ENCODE measurements at places on chromosomes 16 and 17.

DNA sequence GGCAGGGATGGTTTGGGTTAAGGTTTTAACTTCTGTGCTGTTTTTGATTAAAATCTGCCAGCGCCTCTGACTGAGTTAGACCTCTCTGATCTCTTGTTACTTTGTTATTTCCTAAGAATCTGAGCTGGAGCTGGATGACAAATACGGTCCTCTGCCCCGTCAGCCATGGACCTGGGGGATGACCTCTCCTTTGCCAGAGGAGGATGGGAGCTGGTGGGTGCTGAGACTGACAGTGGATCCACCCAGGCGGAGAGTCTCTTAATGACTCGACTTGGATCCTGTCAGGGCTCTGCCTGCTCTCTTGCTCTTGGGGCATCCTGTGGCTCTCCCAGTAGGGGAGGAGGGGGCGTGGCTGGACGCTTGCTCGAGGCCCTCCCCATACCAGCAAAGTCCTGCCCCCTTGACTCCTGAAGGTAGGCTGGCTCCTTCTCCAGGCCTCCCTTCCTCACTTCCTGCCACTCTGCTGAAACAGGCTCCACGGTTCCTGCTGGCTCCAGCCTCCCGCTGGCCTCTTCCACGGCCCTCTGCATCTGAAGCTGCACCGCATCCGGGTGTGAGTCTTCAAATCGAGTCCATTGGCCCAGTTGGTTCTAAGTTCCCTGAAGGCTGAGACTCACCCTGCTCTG, 24.8 kb upstream of the MAP3K14 start:
- no peak for DNase-seq

GRCh38 chr17:4469552-4469951, 29.1 kb upstream of the SPNS2 start:
- no peak for DNase-seq

DNA sequence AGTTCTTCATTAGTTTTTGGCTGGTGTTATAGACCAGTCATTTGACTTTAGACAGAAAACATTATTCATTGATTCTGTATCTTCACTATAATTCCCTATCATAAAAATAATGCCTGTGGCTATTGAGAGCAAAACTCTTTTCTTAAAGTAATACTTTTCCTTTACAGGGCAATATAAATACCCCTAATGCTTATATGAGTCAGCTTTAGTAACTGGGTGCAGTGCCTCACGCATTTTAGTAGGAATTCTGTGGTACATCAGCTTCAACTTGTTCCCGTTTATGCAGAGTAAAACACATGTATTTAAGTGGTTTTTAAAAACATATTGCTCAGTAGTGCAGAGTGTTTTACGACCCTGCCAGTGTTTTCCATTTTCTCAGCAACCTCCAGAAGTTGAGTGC, 68.1 kb downstream of the SEC14L1 start:
- no peak for DNase-seq

- DNase-seq, result no peak
Observed at GRCh38 chr16:5490499-5490898, 392.9 kb upstream of the EEF2KMT start.

DNA sequence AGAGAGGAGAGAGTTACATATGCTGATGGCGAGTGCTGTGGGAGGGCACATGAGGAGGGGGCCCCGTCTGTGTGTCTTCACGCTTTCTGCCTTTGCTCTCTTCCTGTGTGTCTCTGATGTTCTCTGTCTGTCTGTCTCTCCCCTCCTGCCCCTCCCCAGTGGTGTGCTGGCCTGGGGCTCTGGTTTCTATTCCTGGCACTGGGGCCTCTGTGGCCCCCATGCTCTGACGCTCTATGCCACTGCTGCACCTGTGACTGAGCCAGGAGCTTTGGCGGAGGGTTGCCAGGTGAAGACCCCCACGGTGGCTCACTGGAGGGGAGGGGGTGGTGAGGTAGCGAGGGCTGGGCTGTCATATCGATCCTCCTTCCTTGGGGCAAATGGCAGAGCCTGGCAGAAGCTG, 24.6 kb upstream of the BRD7 start:
- DNase-seq, result no peak

DNA sequence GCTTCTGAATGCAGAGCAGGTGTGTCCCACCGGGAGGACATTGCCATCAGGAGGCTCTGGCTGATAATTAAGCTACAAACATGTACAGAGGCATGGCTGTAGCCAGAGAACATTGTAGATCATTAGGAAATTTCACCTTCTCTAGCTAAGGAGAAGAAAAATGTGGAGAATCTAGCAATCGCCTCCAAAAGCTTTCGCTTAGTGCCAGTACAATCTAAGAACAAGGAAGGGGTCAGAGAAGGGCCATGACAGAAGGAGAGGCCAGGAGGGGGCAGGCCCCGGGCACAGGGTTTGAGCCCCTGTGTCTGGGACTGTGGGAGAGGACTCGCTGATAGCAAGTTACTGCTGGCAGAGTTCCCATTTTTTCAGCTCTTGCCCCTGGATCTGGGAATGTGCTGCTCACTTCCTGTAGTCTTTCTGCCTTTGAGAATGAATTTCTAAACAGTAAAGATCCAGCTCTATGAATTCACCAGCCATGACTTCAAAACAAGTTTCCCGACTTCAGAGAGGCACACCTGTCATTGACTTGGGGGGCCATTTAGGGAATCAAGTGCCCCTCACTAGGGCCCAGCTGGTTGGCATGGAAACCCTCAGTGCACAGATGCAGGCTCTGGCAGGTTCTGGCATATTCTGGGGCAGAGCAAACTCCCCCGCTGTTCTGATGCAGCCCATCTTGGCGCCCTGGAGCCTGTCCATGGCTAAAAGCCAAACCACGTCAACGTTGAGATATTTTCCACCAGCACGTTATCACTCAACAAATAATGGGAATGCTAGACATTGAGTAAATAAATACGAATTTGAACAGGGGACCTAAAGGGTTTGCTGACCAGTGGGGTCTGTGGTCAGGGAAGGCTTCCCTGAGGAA, 59.5 kb upstream of the CACNG4 start:
- no peak for DNase-seq

- no peak for DNase-seq
Observed at GRCh38 chr17:43927060-43927864, 15.0 kb downstream of the PPY start.

DNA sequence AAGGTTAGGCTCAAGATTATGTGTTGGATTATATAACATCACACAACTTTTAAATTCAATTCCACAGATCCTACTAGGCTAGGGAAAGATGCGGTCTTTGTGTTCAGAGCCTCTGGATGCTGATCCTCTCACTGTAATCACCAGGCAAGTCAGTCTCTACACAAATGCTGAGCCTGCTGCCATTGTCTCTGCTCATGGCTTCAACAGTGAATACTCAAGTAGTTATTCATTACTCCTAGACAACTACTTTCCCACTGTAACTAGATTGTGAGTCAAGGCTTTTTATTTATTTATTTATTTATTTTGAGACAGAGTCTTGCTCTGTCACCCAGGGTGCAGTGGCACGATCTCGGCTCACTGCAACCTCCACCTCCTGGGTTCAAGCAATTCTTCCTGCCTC, 15.8 kb upstream of the NDUFAB1 start:
- DNase-seq, result no peak

DNA sequence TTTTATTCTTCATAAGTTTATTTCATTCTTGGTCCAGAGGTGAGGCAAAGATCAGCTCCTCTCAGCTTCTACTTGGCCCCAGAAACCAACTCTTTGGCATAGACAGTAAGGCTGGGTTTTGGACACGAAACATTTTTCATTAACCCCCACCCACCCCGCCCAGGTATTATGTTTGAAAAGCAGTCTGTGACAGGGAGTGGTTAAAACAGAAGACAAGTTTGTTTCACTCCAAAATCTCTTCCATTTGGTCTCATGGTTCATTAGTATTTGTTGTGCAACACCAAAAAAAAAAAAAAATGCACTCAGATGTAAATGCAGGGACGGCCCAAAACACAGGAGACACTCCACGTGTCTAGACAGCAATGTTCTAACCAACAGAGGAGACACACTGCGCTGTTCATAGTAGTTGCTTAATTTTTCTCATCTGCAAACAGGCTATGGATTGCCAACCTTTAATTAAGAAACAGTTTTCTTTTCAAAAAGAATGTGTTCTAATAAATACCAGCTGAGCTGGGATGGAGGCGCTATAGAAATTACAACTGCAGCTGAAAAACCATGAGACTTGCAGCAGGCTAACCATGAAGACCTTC, 39.8 kb upstream of the MMP2 start:
- DNase-seq, result no peak

- DNase-seq, result no peak
Observed at GRCh38 chr16:85428168-85428898, 184.8 kb upstream of the GSE1 start.

DNA sequence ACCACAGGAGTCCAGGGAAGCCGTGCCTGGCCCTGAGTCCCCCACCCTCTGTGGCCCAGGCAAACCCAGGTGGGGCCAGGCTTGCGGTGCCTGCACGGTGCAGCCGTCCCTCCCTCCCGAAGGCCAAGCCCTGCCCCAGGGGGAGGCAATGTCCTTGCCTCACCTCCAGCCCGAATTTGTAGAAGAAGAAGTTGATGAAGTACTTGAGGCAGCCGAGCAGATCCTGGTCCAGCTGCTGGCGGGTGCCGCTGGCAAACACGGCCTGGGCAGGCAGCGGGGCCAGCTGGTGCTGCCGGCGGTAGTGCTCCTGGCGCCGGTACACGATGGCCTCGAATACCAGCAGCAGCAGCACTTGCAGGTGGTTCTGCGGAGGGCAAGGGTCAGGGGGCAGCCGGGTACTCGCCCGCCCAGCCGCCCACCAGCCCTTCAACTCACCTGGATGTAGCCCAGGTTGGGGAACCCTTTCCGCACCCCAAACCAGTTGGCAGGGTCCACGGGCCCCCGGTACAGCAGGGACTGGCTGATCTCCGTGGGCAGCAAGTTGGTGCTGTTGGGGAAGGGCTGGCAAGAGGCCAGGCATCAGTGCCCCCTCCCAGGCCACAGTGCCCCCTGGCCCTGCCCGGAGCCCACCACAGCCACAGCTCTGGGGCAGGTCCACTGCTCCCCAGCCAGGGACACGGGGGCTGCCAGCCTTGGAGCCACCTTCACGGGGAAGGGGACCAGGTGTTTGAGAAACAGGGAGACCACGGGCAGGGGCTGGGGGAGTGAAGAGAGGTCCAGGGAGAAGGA, 26.1 kb downstream of the CTU2 start:
- no peak for DNase-seq

DNA sequence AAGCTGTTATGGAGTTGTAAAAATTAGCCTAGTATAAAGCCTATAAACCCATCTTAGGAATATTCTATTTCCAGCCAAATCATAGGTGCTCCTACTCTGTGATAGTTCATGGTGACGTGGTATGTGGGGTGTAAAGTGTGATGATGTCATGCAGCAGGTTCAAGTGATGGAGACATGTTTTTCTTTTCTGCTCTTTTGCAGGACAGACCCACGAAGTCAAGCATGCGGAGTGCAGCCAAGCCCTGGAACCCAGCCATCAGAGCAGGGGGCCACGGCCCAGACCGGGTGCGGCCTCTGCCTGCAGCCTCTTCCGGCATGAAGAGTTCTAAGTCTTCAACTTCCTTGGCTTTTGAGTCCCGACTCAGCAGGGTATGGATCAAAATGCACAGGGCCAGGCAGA, 87.3 kb downstream of the SPECC1 start:
- DNase-seq, result no peak

DNA sequence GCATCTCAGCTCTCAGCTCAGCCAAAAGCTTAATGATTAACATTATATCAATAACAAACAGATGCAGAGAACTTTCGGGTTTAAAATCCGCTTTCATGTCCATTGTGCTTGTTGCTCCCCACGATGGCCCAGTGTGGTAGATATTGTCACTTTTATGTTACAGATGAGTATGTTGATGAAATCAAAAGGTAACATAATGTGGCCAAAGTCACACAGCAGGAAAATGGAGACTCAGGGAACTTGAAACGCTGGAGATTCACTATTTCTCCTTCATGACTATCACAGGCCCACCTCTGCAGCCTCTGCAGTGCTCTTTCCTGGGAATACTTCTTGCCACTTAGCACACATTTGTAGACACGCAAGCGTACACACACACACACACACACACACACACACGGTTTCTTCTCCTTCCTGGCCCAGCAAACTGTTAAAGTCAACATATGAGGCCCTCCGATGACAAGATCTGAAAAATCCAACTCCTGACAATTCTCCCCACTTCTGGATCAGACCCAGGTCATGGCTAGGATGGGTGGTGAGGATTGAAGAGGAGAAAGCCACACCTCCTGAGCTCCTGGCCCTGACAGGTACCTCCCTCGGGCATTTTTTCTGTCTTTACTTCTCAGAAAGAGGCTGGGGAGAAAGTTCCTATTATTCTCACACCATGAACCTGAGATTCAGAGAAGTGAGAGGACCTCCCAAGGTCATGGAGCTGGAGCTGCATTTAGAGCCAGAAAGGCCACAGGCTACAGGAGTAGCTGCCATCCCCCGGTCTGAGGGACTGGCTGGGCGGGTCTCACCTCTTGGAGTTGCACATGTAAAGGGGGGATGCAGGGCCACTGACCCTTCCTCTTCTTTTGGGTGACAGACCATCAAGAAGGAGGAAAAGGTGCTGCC, 9.7 kb downstream of the DRC7 start:
- no peak for DNase-seq

DNA sequence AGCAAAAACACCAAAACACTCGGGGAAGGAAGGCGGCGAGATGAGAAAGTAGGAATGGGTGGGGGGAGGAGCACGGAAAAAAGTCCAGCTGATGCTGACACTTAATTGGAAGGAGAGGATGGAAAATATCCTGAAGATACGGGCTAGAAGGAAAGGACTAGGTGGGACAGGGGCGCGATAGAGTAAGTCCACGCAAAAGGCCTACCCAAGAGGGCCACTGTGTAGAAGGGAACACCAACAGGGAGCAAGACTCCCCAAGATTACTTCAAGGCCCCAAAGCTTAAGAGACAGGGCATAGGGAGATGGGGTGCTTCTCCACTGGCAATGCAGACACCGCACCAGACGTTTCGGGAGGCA, 736 bp downstream of the APPBP2 start:
- no peak for DNase-seq

- no peak for DNase-seq
Observed at GRCh38 chr17:69111794-69112193, 29.9 kb downstream of the ABCA6 start.

DNA sequence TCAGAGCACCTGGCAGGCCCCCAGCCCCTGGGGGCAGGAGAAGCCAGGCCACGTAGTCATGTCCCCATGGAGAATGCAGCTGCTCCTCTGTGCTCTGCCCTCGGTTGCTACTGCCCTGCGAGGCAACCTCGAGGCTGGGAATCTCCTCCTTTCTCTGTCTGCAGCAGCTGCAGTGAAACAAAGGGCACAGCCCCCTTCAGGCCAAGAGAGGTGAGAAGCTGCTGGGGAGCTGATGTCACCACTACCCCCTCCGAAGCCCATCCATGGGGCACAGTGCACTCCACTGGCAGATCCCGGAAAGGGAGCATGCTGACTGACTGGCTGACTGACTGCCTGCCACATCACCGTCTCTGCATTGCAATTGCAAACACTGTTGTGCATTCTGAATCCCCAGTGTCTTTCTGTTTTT, 103.7 kb downstream of the GRIN2A start:
- DNase-seq, result no peak

GRCh38 chr17:66562119-66562518, 259.7 kb downstream of the PRKCA start:
- no peak for DNase-seq
